ENCODE measurements at places on chromosomes 2 and 18.

GRCh38 chr2:72425996-72426395, 278.3 kb upstream of the CYP26B1 start:
- DNase-seq = no peak

DNA sequence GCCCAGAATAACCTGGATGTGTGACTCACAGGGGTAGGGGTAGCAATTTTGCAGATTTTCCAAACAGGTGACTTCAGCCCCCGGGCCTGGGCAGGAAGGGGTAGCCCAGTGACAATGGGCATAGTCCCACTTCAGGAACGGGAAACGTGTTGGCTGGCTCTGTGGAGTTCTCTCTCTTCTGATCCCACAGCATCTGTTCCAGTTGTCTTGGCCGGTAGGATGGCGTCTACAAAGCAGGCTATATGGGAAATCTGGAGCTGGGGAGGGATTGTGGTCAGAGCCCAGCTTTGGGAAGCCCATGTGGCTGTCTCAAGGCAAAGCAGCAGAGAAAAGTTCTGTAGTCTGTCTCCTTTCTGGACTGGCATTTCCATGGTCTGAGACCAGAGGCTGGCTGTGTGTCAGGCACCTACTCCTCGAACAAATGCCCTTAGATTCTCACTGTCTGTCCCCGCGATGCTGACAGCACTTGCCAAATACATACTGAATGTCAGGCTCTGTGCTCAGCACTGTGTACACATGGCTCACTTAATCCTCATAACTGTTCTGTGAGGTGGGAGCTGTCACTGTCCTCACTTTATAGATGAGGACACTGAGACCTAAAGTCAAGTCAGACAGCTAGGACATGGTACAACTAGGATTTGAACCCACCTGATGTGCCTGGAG, 17.9 kb upstream of the TMEM214 start:
- DNase-seq = no peak

GRCh38 chr18:60560071-60560470, 187.5 kb upstream of the MC4R start:
- DNase-seq = no peak

GRCh38 chr2:138994502-138994901, 214.3 kb upstream of the NXPH2 start:
- DNase-seq = no peak

DNA sequence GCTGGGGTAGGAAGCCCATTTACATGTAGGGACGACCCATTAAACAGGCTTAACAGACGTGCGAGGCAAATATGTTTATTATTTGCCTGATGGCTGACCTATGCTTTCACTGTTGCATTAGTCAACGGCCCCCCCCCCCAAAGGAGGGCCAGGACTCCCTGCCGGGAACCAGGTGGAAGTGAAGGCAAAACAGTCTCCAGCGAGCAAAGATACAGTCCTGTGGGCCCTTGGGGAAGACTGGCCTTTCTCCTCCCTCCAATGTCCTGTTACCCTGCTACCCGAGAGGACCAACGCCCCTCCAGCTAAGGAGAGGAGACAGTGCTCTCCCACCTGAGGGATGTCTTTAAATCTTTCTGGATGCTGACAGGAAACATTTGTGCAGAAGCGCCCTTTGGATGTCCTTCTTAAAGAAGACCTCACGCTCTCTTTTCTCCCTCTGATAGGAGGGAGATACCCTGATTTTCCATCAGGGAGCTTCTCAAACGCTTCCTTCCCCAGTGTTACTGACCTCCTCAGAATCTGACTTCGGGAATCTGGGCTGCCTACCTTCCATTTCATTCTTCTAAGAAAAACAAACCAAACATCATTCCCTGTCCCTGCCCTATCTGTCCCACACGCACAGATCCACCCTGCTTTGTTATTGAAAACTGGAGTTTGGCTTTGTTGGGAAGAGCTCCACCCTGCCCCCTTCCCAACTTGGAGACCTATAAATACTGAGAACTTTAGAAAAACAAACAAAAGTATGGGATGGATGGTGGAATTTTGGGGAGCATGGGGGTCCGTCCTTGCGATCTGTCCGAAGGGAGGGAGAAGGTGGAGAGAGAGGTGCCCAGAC, 135.9 kb upstream of the SIX3 start:
- no peak for DNase-seq

- no peak for DNase-seq
Observed at GRCh38 chr2:162037028-162037795, 36.8 kb downstream of the DPP4 start.
